ENCODE measurements at places on chromosomes 7 and 10.

DNA sequence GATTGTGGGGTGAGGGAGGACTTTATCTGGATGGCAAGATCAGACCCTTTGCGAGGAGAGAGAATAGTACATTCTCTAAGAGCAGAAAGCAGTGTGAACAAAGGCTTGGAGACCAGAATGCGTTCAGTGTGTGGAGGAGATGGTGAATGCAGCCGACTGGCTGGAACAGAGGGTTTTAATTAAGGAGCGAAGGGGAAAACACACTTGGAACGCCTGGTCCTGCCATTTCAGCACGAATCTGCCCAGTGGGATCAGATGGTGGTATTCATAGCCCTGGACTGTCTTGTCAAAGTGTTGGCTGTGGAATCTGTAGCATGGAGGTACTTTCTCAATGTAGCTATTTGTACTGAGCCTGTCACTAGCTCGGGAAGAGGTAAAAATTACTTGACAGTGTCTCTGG is 260.9 kb downstream of the SLC25A13 start:
- DNase-seq: no peak

DNA sequence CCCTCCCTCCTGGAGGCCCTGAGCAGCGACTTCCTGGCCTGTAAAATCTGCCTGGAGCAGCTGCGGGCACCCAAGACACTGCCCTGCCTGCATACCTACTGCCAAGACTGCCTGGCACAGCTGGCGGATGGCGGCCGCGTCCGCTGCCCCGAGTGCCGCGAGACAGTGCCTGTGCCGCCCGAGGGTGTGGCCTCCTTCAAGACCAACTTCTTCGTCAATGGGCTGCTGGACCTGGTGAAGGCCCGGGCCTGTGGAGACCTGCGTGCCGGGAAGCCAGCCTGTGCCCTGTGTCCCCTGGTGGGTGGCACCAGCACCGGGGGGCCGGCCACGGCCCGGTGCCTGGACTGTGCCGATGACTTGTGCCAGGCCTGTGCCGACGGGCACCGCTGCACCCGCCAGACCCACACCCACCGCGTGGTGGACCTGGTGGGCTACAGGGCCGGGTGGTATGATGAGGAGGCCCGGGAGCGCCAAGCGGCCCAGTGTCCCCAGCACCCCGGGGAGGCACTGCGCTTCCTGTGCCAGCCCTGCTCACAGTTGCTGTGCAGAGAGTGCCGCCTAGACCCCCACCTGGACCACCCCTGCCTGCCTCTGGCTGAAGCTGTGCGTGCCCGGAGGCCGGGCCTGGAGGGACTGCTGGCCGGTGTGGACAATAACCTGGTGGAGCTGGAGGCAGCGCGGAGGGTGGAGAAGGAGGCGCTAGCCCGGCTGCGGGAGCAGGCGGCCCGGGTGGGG is 2.2 kb downstream of the TRIM56 start:
- DNase-seq: peak; percentile 39

DNA sequence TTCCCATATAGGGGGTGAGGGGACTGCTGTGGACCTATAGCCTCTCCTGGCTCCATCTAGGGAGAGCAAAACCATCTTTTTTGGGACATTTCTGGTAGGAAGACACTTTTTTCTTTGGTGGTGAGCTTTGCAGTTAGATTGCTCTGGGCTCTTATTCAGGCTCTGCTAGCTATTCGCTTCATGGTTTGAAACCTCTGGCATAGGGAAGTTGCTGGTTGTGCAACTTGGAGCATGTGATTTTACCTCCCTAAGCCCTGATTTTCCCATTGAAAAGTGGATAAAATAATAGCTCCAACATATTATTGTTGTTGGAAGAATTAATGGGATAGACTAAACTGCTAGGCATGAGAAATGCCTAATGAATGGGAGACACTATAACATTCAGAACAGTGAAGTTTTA is 69.6 kb downstream of the CYP26A1 start:
- no peak for DNase-seq

DNA sequence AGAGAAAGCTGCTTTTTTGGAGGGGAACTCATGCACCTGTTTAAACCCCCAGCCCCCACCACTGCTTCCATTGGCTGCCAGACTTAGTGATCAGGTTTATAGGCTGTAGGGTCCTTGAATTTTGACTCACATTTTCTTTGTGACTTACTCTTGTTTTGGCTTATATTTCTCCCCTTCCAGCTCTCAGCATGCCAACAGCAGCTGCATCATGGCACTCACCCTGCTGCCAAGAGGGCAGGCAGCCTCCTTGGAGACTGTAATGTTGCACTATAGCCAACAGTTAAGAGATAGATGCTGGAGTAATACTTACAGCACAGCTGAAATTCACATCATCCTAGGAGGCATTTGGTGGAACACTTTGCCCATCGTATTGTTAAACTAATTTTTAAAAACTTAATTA is 98.0 kb upstream of the GLCCI1 start:
- no peak for DNase-seq

DNA sequence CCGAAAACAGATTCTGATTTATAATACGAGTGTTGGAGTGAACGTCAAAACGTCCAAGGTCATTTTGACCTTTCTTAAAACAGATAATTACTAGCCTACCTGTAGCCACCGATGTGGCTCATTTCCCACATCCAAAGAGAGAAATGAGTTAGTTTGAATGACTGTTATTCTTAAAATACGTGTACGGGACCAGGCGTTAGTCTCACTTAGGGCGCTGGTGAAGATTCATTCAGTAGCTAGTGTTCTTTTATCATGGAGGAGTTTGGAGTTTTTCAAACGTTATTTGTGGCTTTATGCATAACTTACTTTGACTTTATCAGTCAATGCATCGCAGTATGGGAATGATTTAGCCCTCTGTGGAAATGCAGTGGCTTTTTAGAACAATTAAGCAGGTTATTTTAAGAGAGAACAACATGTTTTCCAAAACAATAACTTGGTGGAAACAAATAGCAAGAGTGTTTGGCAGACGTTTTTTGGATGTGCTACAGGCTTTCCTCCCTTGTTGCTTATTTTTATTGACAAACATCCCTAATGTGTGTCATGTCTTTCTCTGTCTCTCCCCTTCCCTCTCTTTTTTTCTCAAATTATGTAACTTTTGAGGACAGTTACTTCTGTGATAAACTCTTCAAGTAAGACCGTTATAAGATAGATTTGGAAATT is 1.6 kb downstream of the BICC1 start:
- no peak for DNase-seq

DNA sequence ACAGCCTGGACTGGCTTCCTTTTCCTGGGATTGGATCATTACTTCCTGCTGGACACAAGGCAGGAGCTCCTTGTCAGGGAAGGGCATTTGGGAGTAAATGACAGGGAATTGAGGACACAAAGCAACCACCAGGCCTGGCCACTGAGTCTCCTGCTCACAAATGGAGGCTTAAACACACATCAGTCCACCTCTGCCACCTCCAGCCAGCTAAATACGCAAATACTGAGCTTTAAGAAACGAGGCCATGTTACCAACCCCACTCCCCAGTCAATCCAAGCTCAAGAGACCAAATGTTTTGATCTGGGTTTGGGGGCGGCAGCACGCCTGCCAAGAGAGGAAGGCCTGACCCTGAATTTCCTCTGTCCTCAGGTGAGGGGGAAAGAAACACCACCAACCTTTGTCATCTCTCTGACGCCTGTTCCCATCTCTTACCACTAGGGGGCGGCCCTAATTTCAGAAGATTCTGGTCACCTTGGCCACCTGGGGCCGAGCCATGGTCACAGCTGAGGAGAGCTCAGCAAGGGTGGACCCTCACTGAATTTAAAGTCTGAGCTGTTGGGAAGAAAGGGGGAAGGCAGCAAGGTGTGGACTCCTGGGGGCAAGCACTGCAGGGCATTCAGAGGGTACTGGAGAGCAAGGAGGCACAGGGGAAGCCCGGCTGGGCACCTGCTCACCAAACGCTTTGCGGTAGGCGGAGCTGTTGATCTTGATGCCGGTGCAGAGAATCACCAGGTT is 16.5 kb downstream of the AIFM2 start:
- DNase-seq: peak; percentile 59

GRCh38 chr10:43906490-43906889 is 257.8 kb upstream of the ZNF32 start:
- DNase-seq: no peak

- DNase-seq: peak; percentile 63
These were observed 111.7 kb upstream of the GJD4 start for GRCh38 chr10:35493196-35494118.

- DNase-seq: no peak
These were observed 172.9 kb downstream of the DKK1 start for GRCh38 chr10:52486840-52487611.

- DNase-seq: peak; percentile 38
These were observed 105.0 kb downstream of the PHTF2 start for GRCh38 chr7:77903597-77903996.

GRCh38 chr10:125209591-125210355 is 49.4 kb upstream of the CTBP2 start:
- DNase-seq: no peak

GRCh38 chr7:90298145-90299038 is 22.7 kb downstream of the FAM237B start:
- DNase-seq: peak; percentile 49

- no peak for DNase-seq
These were observed 69.5 kb upstream of the IL6 start for GRCh38 chr7:22657479-22657878.

- DNase-seq: no peak
These were observed 59.0 kb downstream of the ABCB1 start for GRCh38 chr7:87541648-87542047.

GRCh38 chr10:120039826-120040225 is 147.3 kb downstream of the SEC23IP start:
- DNase-seq: no peak

- no peak for DNase-seq
These were observed 1259.7 kb downstream of the XPNPEP1 start for GRCh38 chr10:108663587-108663986.

GRCh38 chr10:93515071-93516005 is 18.9 kb downstream of the CEP55 start:
- DNase-seq: no peak

- DNase-seq: no peak
These were observed 11.8 kb upstream of the TNRC18 start for GRCh38 chr7:5435291-5436002.

DNA sequence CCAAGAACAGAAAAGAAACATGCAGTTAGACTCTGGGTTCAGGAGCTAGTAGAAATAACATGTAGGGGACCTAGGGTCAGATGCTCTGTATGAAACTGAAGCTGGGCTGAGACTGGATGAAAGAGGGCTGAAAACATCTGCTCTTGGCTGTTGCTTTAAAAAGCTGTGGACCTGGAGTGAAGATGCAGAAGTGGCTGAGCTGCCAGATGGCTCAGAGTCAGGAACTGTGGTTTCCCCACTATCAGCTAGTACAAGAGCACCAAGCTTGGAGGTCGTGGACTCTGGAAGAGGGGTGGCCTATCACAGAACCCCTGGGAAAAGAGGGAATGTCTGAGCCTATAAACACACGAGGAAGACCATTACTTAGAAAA is 5.9 kb downstream of the ADK start:
- DNase-seq: no peak

DNA sequence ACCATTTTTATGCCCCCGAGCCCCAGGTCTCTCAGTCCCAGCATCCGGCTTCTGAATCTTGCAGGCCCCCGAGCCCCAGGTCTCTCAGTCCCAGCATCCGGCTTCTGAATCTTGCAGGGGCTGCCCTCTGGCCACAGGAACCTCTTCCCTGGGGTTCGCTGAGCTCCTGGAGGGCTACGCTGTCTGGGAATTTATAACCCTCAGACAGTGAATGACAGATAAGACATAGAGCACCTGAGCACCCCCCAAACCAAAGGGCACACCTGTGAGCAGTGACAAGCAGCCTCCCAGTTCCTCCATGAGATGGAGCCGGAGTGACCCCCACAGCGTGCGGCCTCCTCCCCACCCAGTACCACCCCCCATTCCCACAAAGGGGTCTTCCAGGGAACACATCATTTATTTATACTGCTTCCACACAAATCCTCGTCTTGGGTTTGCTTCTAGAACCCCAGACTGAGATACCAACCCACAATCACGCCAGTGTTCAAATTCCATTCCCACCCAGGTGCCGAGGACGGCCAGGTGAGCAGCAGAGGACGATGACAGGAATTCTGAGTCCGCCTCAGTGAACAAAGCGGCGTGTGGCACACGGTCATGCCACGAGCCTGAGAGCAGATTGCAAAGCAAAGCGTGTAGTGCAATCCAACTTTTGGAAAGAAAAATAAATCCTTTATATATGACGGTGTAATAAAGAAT is 57.7 kb upstream of the FAM20C start:
- peak; percentile 11 for DNase-seq

DNA sequence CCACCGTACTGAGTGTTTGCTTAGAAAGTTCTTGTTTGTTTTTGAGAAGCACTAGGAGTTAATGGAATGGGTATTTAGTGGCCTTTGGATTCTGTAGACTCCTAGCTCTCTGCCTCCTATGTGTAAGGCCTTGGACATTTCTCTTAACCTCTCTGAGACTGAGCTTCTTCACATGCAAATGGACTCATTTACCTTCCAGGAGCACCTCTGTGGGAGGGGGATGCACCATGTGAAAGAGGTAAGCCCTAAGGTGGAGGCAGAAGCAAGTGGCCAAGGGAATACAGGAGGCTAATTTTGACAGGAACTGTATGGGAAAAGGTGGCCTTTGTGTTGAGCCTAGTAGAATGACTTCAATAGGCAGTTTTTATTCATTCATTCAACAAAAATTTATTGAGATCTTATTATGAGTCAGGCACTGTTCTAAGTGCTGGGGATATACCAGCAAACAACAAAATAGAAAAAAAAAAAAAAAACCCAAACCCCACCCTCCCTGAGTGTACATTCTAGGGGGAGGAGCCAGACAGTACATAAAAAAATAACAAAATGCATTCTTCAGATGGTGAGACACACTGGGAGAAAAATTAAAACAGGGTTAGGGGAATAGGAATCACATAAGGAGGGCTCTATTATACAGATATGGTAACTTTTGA is 9.2 kb upstream of the EPHA1 start:
- DNase-seq: no peak

DNA sequence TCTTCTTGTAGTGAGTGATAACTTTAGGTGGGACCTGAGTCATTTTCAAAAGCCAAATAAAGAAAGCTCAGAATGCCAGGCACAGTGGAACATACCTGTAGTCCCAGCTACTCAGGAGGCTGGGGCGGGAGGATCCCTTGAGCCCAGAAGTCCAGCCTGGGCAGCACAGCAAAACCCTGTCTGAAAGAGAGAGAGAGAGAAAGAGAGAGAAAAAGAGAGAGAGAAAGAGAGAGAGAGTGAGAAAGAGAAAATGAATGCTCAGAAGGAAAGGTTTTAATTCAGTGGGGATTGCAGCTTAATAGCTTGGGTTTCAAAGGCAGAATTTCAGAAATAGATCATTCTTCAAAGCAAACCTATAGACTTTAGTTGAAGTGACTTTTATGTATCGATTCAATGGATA is 25.7 kb downstream of the GPNMB start:
- DNase-seq: no peak

DNA sequence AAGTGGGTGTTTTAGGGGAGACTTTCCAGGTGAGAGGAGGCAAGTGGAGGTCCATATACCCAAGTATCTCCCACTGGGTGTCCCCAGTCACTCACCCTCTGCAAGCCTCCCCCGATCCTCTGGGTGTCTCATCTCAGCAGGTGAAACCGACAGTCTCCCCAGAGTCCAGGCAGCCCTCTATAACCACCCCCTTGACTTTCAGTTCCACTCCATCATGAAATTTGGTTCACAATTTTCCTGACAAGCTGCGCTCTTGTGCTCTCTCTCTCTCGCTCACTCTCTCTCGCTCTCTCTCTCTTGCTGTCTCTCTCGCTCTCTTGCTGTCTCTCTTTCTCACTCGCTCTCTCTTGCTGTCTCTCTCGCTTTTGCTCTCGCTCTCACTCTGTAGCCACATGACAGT is 8.1 kb upstream of the RABGEF1 start:
- no peak for DNase-seq

Data from D341Med (cell line).